ENCODE measurements at places on chromosomes 3 and 15.

DNA sequence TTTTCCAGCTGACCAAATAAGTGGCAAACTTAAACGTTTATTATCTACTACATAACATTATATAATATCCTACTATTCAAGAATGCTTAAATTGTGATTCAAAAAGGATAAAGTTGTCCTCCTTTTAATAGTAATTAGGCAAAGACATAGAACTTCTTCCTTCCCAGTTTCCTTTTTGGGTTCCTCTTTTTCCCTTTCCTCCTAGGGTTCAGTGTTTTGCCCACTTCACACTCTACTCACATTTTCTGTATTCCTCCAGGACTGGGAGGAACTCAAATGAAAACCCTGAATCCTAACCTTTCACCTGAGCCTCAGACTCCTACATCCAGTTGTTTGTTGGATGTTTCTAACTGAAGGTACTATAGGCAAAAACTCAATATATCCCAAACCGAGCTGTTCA is 132.5 kb downstream of the PEAK1 start:
- DNase-seq: no peak

- no peak for DNase-seq
Observed at GRCh38 chr3:76307556-76307955, 522.2 kb upstream of the ZNF717 start.

- peak; percentile 76 for DNase-seq
Observed at GRCh38 chr3:53114412-53115074, 15.7 kb downstream of the RFT1 start.

- no peak for DNase-seq
Observed at GRCh38 chr15:93278006-93278405, 189.0 kb upstream of the RGMA start.

- peak; percentile 51 for DNase-seq
Observed at GRCh38 chr3:194326192-194326967, 24.7 kb downstream of the CPN2 start.

Data from M059J (cell line).